HTR-8/SVneo (cell line): ENCODE measurements at places on chromosomes 6 and 20.

DNA sequence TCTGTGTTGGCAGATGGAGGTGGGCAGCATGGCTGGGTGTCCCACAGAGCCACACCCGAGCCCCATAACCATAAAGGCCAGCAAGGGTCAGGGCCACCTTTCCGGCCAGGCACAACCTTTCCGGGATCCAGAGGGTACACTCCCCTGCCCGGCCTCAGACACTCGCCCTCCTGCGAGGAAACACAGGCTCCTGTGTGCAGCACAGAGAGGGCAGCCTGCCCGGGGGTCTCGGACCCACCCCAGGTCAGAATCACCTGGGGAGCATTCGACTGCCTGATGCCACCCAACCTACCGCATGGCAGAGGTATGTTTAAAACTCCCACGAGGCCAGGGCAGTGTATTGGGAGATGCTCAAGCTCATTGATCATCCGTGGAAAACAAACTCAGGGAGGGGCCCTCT is 260.3 kb downstream of the TAF4 start:
- DNase-seq = no peak

- no peak for DNase-seq
Observed at GRCh38 chr6:146127447-146128215, 98.8 kb downstream of the GRM1 start.

- no peak for DNase-seq
Observed at GRCh38 chr20:63636752-63637628, 10.1 kb upstream of the GMEB2 start.

DNA sequence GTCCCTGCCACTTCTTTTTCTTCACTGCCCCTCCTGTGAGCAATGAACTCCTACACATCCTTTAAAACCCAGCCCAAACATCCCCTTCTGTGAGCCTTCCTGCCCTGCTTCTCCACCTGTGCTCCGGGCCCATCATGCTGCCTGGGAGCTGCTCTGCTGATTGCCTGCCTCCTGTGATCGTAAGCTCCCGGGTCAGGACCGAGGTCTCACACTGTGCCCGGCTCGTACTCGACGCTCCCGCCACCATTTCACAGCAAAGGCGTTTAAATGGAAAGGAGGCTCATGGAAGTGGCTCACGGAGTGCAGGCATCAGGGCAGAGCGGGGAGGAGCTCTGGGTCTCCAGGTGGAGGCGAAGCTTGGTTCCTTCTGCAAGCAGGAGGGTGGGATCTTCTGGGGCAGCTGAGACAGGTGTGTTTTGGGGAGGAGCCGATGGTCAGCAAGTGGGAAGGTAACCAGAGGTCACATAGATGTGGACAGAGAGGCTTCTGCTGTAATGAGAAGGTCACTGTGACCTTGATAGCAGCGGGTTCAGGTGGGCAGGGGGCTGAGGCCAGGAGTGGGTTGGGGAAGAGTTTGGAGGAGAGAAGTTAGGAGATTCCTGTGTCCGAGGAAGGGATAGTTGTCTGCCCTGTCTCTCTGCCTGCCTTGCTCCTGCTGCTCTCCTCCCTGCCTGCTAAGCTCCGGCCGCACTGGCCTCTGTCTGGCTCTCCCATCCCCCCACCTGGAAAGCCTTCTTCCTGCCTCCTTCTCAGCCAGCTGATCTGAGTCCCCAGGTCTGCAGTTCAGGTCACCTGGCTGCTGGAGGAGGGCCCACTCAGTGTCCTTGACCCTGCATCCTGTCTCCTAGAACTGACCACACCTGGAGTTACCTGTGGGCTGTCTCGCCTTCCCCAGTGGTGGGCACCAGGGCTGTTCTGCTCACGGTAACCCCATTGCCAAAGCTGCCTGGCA is 52.7 kb upstream of the FRMD1 start:
- no peak for DNase-seq

DNA sequence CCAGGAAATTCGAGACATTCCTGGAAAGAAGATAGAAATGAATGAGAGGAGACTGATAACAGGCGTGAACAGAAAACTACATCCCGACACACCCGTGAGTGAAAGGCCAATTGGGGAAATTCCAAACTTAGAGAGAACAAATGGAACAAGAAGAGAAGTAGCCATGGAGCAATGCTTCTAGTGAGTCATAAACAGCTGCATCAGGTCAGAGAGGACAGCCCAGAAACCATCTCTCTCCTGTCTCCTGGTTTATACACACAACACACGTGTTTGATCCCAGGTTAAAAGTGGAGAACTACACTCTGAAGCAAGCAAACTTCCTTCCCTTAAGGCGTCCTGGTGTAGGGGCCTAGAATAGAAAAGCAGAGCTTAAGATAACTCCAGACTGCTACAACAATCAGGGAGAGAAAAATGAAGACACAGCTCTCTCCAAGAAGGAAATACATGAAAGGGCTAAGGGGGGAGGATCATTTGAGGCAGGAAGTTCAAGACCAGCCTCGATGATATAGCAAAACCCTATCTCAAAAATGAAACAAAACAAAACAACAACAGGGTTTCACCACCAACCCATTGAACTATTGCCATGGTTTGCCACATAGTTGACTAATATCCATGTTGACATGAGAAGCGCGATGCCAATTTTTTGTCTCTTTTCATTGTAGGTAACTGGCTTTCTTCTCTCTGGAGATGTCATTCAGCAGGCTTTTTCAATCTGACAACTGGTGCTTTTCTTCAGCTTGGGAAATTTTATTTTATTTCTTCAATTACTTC is 26.9 kb downstream of the NRN1 start:
- no peak for DNase-seq

GRCh38 chr6:159819932-159820640 is 20.0 kb downstream of the PNLDC1 start:
- no peak for DNase-seq

- DNase-seq = no peak
Observed at GRCh38 chr6:25078141-25078540, 142.4 kb upstream of the RIPOR2 start.

GRCh38 chr6:117465691-117466090 is 16.8 kb upstream of the DCBLD1 start:
- DNase-seq = no peak

GRCh38 chr20:49285233-49285668 is 7.4 kb upstream of the ZNFX1 start:
- DNase-seq = no peak

- no peak for DNase-seq
Observed at GRCh38 chr6:28683945-28684538, 158.4 kb downstream of the GPX5 start.

GRCh38 chr6:142735204-142735603 is 209.8 kb downstream of the HIVEP2 start:
- DNase-seq = peak; percentile 25

DNA sequence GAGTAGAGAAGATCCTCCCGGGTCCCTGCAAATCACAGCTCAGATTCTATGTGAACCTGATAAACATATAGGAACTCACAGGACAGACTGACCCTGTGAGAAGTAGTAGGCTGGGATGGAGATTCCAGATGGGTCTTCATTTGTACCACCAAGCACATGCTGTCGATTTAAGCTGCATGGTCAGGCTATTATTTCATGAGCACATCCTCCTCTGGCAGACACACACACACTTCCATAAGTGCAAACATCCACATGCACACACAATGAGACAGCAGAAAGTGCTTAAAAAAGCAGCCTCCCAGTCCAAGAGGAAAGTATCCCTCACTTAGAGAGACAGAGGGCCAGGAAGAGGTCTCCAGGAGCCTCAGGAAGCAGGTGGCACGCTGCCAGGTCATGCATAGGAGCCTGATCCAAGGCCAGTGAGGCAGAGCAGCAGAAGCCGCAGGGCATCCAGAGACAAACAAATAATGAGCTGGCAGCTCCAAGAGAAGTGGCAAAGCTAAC is 131.8 kb downstream of the UNC5CL start:
- peak; percentile 15 for DNase-seq

- no peak for DNase-seq
Observed at GRCh38 chr20:6075428-6076219, 21.8 kb upstream of the LRRN4 start.

GRCh38 chr6:111441678-111442243 is 41.3 kb downstream of the REV3L start:
- DNase-seq = no peak

DNA sequence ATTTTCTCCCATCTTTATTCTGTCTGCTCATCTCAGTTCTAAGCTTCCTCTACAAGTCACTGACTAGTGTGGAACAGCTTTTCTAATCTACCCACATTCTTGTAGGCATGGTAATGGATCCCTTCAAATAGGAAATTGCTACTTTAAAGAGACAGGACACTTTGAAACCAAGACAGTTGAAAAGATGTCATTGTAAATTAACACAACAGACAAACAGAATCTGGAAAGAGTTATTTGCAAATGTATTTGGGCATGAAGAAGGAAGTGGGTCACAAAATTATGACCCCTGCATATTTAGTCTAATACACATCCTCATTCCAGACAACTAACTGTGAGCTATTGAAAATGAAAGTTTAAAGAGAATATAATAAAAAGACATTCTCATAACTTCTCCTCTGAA is 298.2 kb upstream of the MARCKS start:
- DNase-seq = no peak

DNA sequence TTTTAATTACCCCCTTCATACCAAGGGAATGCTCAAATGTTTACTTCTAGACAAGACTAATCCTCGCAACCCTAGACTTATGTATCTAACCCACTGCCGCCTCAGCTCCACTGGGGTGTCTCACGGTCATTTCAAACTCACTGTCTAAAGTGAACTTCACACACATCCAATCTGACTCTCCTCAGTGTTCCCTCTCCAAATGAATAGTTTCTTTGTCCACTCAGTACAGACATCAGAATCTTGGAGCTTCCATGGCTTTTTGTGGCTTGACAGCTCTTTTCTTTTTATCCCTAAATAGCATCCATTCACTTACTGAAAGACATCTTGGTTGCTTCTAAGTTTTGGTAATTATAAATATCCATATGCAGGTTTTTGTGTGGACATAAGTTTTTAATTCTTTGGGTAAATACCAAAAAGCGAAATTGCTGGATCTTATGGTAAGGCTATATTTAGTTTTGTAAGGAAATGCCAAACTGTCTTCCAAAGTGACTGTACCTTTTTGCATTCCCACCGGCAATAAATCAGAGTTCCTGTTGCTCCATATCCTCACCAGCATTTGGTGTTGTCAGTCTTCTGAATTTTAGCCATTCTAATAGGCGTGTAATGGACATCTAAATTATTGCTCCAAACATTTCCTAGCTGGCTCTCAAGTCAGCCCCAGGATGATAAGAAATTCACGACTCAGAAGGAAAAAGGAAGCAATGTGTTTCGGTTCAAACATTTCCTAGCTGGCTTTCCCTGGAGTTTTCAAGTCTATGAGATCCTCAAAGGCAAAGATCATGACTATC is 73.1 kb downstream of the DNAAF9 start:
- no peak for DNase-seq

- no peak for DNase-seq
Observed at GRCh38 chr20:33296206-33296605, 13.2 kb downstream of the BPIFB1 start.
